ENCODE measurements at places on chromosomes 7 and 10.

DNA sequence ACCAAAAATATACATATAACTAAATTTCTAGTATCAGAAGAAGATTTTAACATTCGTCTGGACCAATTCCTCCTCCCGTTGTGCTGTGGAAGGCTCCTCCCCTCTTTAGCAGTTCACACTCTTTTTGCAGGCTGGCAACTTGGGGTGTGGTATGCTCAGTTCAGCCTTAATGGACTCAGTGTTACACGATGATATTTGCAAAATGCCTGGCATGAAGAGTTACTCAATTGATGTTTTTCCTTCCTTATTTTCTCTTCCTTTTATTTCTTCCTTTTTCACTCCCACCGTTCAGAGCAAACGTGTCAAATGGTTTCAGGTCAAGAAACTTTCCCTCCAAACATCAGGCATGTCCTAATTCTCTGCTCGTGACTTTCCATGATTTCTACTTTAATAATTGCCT lies 248.3 kb downstream of the PHF14 start:
- DNase-seq, result no peak

DNA sequence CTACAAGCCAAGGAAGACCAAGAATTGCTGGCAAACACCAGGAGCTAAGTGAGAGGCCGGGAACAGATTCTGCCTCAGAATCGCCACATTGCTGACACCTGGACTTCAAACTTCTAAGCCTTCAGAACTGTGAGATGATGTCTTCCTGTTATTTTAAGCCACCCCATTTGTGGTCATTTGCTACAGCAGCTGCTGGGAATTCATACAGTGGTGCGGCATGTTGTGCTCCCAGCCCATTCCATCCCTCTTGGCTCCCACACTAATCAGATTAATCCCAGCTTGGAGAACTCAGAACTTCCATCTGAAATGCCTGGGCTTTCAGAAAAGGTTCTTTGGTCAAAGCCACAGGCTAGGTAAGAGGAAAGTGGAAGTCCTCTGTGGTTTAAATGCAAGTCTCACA lies 24.9 kb downstream of the TCAF1 start:
- no peak for DNase-seq

DNA sequence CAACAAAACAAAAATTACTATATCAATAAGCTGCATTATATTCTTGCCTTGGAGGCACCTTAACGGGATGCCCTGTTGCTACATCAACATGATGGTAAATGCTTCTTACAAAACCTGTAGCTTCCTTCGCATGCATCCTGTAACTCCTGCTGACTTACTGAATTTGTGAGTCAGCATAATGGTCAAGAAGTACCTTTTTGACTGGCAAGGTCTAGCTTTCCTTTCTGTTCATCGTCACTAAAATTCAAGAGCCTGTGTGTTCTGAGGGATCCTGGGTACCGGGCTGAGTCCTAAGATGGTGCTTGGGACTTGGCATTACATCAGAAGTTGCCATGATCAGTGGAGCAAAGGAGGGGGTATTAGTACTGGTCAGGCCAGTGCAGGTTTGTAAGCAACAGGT lies 4.9 kb downstream of the PFKFB3 start:
- DNase-seq, result no peak

DNA sequence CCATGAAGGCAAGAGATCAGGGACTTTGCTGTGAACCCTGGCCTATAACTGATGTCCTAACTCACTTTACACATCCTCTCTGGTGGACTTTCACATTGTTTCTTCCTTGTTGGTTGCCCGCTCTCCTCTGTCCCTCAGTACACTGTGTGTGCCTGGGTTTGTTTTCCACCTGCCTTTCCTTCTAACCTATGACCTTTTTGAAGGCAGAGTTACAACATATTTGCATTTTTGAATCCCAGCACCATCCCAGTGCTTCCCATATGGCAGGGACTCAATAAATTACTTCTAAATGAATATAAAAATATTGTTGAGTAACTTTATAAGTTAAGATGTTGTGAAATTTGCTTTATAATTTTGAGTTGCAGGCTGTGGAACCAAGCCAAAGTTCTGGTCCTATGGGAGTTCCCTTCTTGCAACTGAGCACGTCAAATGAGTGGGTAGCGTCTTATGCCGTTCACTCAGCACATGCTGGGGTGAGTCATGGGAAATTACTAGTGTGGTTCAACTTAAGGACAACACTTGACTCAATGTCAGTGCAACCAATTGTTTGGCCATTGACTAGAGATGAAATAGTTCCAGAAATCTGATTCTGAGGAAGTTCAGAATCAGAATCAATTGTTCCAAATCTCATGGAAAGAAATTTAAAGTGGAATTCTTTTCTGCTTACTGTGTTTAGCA lies 250.9 kb downstream of the TWIST1 start:
- no peak for DNase-seq

DNA sequence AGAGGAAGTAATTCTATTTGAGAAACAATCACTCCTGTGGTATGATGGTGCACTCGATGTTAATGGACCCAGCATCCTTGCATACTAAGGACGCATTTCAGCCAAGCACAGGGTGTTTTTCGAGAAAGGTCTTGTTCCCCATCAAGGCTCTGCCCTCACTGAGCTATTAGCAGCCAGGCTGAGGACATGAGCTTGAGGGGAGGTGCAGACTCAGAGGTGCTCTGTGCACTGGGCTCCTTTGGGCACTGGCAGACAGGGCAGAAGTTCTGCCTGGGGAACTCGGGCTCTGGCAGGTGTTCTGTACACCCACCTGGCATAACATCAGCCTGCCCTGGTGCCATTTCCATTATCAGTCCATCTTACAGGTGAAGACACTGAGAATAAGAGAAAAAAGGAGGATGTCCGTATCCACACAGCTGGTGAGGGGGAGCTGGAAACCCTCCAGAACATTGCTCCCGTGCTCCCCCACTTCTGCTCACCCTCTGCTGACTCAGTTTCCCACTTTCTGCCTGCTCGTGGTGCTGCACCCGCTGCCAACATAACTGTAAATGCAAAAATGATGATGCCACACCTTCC lies 92.7 kb upstream of the RET start:
- no peak for DNase-seq

DNA sequence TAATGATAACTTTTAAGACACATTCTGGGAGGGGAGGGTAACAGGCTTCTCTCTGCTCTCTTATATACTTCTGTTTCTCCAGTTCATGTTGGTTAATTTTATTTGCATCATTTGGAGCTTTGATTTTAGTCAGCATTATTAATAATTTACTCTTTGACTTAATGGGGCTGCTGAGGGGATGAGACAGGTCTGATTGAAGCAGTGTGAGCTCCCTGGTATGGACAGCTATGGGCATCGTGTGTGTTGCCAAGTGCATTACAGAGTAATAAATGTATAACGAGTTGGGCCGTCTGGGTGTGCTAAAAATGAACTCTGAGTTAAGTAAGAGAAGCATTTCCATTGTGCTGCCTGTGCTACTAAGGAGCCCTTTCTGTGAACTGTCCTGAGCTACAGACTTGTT lies 31.7 kb upstream of the IKZF1 start:
- no peak for DNase-seq

DNA sequence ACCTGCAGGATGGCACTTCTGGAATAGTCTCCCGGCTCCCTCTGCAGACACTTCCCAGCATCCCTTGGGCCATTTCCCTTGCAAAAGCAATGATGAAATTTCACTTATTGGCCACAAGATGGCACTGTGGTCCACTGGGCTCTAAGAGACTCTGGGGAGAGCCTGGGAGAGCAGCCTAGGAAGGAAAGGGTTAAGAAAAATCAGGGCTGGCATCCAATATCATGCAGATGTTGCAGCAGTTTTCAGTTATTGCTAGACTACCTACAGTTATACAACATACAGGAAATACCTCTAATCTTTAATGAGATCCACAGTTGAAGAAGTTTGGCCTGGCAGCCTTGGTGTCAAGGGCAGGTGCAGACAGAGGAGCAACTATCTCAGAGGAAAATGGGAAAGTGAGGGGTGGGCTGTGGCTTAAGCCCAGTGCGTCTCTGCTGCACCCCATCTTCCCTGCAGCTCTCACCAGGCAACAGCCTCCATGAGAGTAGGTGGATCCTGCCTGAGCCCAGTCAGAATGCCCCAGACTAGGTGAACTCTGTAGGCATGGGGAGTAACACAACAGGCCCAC lies 100.2 kb upstream of the PRSS58 start:
- DNase-seq, result peak; percentile 75

- DNase-seq, result no peak
These were observed 103.7 kb upstream of the FZD8 start for GRCh38 chr10:35745617-35746403.

GRCh38 chr7:81769891-81770727 lies at the start of gene HGF:
TSS of gene HGF (minus strand) at chr7:81770047. CDS start at chr7:81769971, 76 bp downstream.
- no peak for DNase-seq

GRCh38 chr10:124892031-124892430 lies 49.9 kb upstream of the ZRANB1 start:
- no peak for DNase-seq

DNA sequence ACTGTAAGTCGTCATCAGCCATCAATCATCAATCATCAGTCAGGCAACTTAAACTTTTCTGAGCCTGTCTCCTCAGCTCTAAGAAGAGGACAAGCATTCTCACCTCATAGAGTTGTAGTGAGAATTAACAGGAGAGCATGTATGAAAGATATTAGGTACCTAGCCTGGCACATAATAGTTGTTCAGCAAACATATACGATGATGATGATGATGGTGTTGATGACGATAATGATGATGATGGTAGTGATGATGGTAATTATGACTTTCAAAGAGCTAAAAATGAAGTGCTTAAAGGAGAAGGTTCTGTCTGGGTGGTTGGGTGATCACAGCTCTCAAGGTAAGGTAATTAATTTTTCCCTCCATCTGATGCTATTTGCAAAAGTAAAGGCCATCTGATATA lies 55.1 kb upstream of the ADRB1 start:
- no peak for DNase-seq

DNA sequence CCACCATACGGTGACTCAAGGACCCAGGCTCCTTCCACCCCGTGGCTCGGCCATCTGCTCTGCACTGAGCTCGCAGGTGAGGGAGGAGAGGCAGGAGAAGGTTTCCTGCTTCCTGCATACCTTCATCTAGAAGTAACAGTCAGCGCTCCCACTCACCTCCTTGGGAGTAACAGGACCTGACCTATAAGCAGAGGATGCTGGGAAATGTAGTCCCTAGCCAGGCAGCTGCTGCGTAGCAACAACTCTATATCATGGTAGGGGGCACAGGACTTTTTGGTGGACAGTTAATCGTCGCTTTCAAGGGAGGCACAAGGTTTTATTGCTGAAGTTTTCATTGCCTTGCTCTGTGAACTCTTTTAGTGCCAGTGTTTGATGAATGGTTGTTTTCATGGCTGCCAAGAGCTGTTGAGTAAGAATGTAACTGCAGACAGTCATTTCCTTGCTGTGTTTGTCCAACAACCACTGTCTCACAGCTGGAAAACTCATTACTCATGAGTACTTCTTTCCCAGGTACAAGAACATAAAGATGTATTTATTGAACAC lies 10.2 kb upstream of the ZFYVE27 start:
- DNase-seq, result no peak

DNA sequence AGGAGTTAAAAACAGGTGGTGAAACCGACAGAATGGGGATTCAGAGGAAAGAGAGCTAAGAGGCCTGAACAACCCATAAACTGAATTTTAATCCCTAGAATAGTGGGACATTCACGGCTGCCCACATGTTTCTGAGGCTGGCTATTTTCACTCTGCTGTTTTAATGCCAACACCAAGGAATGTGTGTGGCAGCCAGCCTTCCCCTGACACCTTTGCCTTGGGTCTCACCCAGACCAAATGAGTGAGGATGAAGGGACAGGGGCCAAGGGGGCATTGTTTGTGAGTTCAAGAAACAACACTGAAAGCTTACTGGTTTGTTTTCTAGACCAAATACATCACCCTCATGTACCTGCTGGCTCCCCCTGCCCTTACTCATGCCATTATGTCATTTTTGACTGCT lies 164.3 kb downstream of the JAZF1 start:
- no peak for DNase-seq

DNA sequence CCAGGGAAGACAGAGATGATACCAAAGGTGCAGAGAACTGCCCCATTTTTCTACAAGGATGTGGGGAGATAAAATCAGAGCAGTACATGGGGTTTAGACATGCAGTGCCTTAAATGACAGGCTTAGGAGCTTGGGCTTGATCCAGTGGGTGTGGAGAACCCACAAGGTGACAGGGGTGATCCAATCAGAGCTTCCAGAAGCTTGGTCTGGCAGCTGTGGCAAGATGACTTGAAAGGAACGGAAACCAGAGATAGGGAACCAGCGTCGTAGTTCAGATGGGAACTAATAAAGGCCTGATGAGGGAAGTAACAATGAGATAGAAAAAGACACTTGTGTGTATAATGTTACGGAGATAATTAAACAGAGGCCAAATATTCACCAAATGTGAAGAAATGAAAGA lies 80.7 kb downstream of the SLC37A3 start:
- DNase-seq, result peak; percentile 85

DNA sequence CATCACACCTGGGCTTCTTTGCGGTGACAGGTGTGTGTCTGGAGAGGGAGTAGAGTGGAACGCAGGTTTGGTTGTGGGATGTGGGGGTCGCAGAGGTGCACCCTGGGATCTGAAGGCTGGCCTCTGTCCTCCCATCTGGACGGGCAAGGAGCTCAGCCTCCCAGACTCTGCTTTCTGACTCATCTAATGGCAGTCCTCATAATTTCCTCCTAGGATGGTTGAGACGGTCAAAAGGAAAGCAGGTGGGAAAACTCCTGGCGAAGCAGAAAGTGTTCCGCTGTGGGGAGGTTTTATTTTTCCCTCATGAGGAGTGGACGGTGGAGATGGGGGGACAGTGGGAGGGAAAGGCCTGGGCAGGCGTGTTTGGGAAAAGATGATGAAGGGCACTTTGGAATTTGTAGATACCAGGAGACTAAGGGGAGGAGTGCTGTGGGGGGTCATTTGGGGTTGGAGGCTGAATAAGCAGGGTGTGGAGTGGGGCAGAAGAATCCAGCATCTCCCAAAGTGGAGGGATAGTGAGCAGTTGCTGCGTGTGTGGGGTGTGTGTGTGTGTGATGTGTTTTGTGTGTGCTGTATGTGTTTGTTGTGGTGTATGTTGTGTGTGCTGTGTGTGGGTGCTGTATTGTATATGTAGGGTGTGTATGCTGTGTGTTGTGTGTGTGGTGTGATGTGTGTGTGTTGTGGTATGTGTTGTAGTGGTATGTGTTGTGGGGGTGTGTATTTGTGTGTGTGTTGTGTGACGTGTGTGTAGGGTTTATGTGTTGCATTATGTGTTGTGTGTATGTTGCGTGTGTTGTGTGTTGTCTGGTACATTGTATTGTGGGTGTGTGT lies 97.2 kb upstream of the PODXL start:
- no peak for DNase-seq

- no peak for DNase-seq
These were observed 292.7 kb downstream of the EXOC4 start for GRCh38 chr7:133545618-133546017.

- no peak for DNase-seq
These were observed 65.4 kb downstream of the FANK1 start for GRCh38 chr10:125961743-125962142.
